CD4-positive, alpha-beta T cell treated with Interleukin-2 at 100 ng/mL for 4 hours (primary cell): ENCODE measurements at places on chromosomes 6 and 20.

- DNase-seq, result no peak
Observed at GRCh38 chr6:157358287-157358686, 22.7 kb upstream of the ZDHHC14 start.

DNA sequence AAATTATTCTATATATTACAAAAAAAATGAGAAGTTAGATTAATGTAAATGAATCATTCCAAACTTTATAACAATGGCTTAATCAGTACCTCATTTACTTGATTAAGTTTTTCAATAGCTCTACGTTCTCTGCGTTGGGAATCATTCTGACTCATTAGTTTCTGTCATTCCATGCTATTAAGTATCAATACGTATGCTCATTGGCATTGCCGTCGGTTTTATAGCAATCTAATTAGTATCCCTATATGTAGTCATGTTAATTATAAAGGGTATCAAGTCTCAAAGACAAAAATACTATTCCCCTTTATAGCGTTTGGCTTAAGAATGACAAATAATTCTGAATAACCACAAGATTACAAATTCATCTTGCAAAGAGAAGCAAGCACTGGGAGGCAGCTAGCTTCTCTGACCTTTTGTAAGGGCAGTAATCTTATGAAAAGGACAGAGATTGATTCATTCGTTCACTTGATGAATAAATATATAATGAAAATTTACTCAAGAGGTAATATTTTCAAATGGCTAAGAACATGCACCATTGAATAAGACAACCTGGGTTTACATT, 41.8 kb downstream of the OLIG3 start:
- no peak for DNase-seq

- no peak for DNase-seq
Observed at GRCh38 chr6:20109526-20109925, 102.7 kb downstream of the MBOAT1 start.

GRCh38 chr6:20729086-20729485, 194.8 kb downstream of the CDKAL1 start:
- DNase-seq, result no peak

DNA sequence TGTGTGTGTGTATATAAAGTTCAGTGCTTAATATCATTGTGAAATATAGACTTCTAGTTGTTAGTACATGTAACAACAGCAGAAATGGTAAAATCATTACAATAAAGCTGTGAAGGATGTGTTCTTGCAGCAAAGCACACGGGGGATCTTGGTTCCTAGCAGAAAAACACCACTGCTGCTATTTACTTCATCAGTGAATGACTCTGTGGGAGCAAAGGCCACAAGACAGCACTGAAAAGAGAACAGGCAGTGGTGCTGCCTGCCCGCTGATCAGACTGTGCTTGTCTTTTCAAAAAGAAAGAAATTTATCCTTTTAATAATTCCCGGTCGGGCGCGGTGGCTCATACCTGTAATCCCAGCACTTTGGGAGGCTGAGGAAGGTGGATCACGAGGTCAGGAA, 689.9 kb upstream of the CITED2 start:
- no peak for DNase-seq

GRCh38 chr20:36391456-36391855, 85.3 kb downstream of the DLGAP4 start:
- DNase-seq, result no peak

DNA sequence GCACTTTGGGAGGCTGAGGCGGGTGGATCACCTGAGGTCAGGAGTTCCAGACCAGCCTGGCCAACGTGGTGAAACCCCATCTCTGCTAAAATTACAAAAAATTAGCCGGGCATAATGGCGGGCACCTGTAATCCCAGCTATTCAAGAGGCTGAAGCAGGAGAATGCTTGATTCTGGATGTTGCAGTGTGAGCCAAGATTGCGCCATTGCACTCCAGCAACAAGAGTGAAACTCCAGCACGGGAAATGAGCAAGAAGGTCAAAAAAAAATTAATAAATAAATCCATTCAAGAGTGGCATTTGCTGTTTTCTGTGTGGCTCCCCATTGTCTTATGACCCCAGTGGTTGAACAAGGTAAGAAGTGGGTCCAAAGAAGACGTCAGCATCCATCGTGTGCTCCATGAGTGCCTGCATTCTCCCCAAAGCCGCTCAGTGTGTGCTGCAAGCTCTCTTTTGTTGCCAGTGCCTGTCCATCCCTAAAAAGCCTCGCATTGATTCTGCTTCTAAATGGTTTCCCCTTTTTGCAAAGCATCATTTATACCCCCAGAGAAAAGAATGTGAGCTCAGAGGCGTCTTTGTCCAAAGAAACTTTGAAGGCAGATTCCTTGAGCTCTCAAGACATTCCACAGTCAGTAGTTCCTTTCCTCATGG, 38.8 kb upstream of the MAP3K4 start:
- no peak for DNase-seq

DNA sequence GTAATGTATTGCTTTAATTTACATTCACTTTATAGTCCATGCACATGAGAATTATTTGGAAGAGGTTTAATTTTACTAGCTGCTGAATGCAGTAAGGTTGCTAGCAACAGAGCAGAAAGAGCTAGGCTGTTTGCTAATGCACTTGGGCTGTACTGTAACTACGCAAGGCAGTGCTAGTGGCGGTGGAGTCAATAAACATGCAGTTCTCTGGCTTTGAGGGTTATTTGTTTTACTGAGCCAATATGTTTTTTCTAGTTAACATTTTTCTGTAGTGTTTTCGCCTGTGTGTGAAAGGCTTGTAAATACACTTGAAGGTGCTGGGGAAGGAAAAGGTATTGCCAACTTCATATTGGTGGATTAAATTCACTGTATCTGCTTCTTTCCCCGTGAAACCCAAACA, 112.8 kb downstream of the BTBD3 start:
- no peak for DNase-seq

DNA sequence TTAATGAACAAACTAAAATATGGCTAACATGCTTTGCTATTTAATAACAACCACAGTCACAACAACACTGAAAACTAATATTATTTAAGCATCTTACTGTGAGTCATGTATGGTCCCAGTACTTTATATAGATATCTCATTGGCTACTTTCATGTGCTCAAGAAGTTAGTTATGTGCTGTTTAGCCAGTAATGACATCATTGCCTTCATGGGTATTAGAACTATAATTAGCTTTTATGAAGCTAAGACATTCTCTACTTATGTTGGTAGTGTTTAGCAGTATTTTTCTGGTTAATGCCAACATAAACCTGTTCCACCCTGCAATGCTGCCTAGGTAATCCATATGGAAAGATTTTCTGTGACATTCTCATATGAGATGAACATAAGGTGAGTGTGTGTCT, 56.1 kb downstream of the ADGRG6 start:
- DNase-seq, result no peak

GRCh38 chr6:20538131-20538662, 3.9 kb downstream of the CDKAL1 start:
- no peak for DNase-seq

GRCh38 chr20:55684578-55684977, 320.7 kb downstream of the CBLN4 start:
- DNase-seq, result no peak

GRCh38 chr20:44247586-44248409, 690 bp downstream of the GDAP1L1 start:
- DNase-seq, result no peak

GRCh38 chr6:14807130-14807529, 438.7 kb upstream of the JARID2 start:
- DNase-seq, result no peak

DNA sequence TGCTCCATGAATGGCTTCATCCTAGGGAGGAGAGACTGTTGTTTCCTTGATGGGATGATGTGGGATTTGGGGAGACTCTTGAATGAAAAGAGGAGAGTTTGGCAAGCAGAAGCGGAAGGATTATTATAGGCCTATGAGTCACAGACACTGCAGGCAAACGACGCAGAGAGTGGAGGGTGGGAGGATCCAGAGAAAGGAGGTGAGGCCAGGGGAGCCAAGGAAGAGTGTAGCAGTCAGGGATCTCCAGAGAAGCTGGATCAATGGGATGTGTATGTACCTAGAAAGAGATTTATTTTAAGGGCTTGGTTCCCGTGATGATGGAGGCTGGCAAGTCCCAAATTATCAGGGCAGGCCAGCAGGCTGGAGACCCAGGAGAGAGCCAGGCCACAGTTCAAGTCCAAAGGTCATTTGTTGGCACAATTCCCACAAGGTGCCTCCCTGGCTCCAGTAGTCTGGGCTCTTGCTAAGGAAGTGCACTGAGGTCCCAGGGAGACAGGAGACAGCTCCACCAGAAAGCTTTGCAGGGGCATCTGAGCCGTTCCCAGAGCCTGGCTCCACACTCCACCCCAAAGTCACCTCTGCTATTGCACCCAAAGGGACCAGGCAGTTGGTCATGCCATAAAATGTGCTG, 76.0 kb downstream of the ADTRP start:
- no peak for DNase-seq

GRCh38 chr6:159833556-159833955, 33.5 kb downstream of the PNLDC1 start:
- no peak for DNase-seq

- no peak for DNase-seq
Observed at GRCh38 chr20:2955257-2955970, 82.1 kb downstream of the PTPRA start.

GRCh38 chr6:49415358-49415757, 47.7 kb downstream of the MMUT start:
- no peak for DNase-seq

DNA sequence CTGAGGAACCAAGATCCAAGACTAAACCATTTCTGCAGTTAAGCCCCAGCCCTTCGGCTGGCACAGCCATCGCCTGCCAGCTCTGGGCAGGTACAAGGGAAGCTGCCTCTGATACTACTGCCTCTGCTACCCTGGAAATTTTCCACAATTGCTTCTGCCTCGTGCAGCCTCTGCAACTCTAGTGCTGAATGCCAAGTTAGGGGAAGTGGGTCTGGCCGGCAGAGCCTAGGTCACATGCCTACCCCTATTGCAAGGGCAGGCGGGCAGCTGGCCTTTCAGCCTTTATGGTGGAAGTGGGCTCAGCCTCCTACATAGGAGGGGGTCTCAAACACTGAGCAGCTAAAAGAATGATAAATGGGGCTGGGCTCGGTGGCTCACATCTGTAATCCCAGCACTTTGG, 44.5 kb upstream of the TULP1 start:
- DNase-seq, result no peak

GRCh38 chr20:37144856-37145404, 34.2 kb upstream of the RPN2 start:
- no peak for DNase-seq

GRCh38 chr20:39516964-39517363, 554.8 kb downstream of the DHX35 start:
- DNase-seq, result no peak

DNA sequence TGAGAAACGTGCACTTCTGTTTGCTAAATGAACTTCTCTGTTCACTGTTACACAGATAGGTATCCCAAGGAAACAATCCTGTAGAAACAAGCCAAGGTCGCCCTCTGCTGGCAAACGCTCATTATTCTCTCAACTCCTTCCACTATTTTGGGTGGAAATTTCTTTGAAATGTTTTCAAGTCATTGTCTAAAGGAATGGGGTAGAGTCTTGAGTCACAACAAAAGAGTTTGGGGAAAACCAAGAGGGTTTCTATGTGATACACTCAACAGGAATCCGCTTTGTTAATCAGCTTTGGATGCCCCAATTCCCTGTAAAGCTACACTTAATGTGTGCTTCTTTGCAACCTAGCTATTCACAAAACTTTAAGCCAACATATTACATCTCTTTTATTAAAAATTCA, 4.6 kb upstream of the RAE1 start:
- peak; percentile 67 for DNase-seq

GRCh38 chr6:7866526-7866925, 44.1 kb downstream of the TXNDC5 start:
- no peak for DNase-seq

GRCh38 chr6:85390105-85390728, 59.7 kb upstream of the NT5E start:
- DNase-seq, result no peak

DNA sequence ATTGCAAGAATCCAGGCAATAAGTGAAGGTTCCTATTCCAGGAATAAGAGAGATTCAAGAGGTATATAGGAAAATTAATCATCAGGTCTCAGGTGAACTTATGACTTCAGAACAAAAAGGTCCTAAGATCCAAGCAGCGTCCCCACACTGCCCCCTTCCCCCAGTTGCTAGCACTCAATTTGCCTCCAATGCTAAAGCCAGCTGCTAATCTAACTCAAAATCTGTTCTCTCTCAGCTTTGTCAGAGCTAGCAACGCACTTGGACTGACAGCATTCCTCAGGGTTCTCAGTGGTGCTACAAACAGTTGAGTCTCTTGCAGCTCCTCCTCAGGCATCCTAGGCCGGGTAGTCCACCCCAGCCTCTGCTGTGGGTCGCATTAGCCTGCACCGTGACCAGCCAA, 148.3 kb downstream of the RFX6 start:
- no peak for DNase-seq

GRCh38 chr20:13995841-13996240, 525 bp downstream of the MACROD2 start:
- no peak for DNase-seq

DNA sequence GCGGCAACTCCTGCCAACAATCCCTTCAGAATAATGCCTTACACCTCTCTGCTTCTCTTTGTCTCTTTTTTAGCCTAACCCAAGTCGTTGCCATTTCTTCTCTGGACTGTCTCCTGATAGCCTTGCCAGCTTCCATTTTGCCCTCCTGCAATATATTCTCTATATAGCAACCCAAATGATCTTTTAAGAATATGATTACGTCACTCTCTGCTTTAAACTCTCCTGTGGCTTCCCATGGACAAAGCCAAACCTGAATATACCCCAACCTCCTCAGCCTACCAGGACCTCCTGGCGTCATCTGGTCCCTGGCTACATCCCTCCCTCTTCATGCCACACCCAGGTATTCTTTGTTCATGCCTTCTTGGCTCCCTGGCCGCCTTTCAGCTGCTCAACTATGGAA, 126.5 kb upstream of the KCNK16 start:
- DNase-seq, result no peak

- peak; percentile 10 for DNase-seq
Observed at GRCh38 chr20:728256-728944, 39.9 kb downstream of the SLC52A3 start.

GRCh38 chr20:24138196-24138857, 149.7 kb upstream of the GGTLC1 start:
- no peak for DNase-seq
